ENCODE measurements at places on chromosomes 6 and 20. TPM values are rescaled to one million over a fixed set of nuclear protein-coding genes. Genes with fewer than 3 reads are reported as not detected.
A peak's percentile ranks its signal among the peaks of the same experiment; 100 is the strongest.

- no peak for DNase-seq
- H3K4me1 ChIP-seq = no peaks in the 10 kb centered on the region
- H3K36me3 ChIP-seq = no peaks in the 10 kb centered on the region
These were observed 62.9 kb upstream of the ARG1 start for GRCh38 chr6:131510094-131510493.

- no peak overlapping the region for H3K4me3 ChIP-seq
- DNase-seq = no peak
- H3K27me3 ChIP-seq = no peaks in the 10 kb centered on the region
These were observed 50.2 kb upstream of the HIVEP1 start for GRCh38 chr6:11961923-11962322.

- peaks cover 12% of the 10 kb centered on the region for H3K4me1 ChIP-seq
- no peak overlapping the region for H3K27ac ChIP-seq
- peak overlapping the region; percentile 45 for H3K4me3 ChIP-seq
- H3K27me3 ChIP-seq = peaks cover 16% of the 10 kb centered on the region
- no peak for DNase-seq
These were observed 2.0 kb downstream of the COL9A3 start for GRCh38 chr20:62818592-62819493.

DNA sequence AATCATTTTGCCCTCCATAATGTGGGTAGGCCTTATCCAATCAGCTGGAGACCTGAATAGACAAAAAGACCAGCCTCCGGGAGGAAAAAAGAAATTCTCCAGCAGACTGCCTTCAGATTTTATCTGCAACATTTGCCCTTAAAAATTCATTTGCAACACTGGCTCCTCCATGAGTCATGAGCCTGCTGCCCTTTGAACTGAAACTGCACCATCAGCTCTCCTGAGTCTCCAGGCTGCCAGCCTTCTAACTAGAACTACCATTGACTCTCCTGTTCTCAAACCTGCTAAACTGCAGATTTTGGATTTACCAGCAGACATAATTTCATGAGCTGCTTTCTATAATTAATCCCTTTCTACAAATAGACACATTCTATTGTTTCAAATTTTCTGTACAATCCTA lies 223.9 kb upstream of the THEMIS start:
- no peak for DNase-seq
- H3K27ac ChIP-seq = no peak overlapping the region
- H3K4me1 ChIP-seq = no peaks in the 10 kb centered on the region
- H3K4me3 ChIP-seq = no peak overlapping the region
- H3K36me3 ChIP-seq = peaks cover 8% of the 10 kb centered on the region

GRCh38 chr20:4167261-4168021 lies 152.1 kb upstream of the RNF24 start:
- H3K27ac ChIP-seq = peak overlapping the region; percentile 39
- DNase-seq = no peak
- H3K36me3 ChIP-seq = no peaks in the 10 kb centered on the region

DNA sequence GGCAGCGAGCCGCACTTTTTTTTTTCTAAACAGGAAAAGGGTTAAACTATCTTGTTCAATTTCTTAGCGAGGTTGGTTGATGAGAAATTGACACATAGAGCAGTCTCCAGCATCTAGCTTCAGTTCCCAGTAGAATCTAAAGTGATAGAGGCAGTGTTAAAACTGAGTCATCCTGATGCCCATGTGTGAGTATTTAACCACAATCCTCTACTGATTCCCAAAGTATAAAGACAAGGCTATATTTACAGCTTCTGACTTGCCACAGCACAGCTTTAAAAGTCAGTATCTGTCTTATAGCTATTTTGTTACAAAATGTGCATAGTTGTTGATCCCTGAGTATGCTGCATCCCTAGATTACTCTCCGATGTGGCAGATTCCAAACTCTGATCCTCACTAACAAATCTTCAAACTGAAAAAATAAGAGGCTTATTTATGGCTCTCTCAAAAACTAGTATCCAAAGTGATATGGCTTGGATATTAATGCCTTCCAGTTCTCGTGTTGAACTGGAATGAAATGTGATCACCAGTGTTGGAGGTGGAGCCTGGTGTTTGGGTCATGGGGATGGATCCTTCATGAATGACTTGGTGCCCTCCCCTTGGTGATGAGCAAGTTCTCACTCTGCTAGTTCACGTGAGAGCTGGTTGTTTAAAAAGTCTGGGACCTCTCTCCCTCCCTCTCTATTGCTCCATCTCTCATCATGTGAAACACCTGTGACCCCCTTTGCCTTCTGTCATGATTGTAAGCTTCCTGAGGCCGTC lies 13.1 kb upstream of the POPDC3 start:
- H3K36me3 ChIP-seq = no peaks in the 10 kb centered on the region
- H3K27ac ChIP-seq = no peak overlapping the region
- DNase-seq = no peak

DNA sequence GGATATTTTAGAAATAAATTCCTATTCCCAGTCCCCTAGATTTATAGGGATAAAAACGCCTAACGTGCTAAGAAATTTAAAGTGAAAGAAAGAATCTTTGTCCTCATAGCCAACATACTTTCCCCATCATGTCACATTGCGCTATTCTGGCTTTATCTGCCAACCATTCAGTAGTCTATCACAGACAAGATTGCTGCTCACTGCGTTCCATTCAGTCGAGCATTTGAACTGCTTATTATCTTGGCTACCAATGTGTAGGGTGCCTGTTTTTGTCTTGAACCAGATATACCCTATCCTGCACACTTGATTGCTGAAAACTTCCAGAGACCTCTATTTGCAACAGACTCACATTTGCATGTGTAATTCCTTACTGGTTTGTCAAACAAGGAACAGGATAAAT lies 751.5 kb downstream of the EPHA7 start:
- H3K4me3 ChIP-seq = no peak overlapping the region
- no peak overlapping the region for H3K27ac ChIP-seq
- DNase-seq = no peak
- H3K4me1 ChIP-seq = no peaks in the 10 kb centered on the region
- no peaks in the 10 kb centered on the region for H3K27me3 ChIP-seq
- H3K36me3 ChIP-seq = no peaks in the 10 kb centered on the region

GRCh38 chr20:9241232-9241692 lies 172.4 kb downstream of the PLCB4 start:
- no peak overlapping the region for H3K4me3 ChIP-seq
- peaks cover 21% of the 10 kb centered on the region for H3K4me1 ChIP-seq
- H3K27me3 ChIP-seq = no peaks in the 10 kb centered on the region
- H3K36me3 ChIP-seq = no peaks in the 10 kb centered on the region

- H3K4me3 ChIP-seq = no peak overlapping the region
- no peaks in the 10 kb centered on the region for H3K36me3 ChIP-seq
- no peak overlapping the region for H3K27ac ChIP-seq
- H3K4me1 ChIP-seq = peaks cover 6% of the 10 kb centered on the region
- no peak for DNase-seq
These were observed 58.7 kb upstream of the PRND start for GRCh38 chr20:4663044-4663443.

GRCh38 chr6:110714143-110714542 lies 101.1 kb downstream of the CDK19 start:
- no peaks in the 10 kb centered on the region for H3K4me1 ChIP-seq
- H3K4me3 ChIP-seq = no peak overlapping the region
- H3K27me3 ChIP-seq = no peaks in the 10 kb centered on the region

DNA sequence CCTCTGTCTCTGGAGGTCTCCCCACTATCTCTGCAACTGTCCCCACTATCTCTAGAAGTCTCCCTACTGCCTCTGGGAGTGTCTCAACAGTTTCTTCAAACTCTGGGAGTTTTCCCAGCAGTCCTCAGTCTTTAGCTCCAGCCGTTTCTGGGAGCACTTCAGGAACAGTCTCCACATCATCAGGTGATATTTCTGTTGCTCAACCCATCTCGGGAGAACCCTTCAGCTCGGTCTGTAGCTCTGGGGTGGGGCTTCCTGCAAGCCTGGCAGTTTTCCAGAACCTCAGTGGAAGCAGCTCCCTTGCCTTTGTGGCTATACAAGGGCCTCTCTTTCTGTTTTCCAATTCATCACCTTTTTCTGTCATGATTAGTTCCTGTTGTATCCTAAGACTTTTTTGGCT lies 3.0 kb upstream of the SFTA2 start:
- no peak for DNase-seq
- no peaks in the 10 kb centered on the region for H3K36me3 ChIP-seq
- H3K27ac ChIP-seq = peak overlapping the region; percentile 57

DNA sequence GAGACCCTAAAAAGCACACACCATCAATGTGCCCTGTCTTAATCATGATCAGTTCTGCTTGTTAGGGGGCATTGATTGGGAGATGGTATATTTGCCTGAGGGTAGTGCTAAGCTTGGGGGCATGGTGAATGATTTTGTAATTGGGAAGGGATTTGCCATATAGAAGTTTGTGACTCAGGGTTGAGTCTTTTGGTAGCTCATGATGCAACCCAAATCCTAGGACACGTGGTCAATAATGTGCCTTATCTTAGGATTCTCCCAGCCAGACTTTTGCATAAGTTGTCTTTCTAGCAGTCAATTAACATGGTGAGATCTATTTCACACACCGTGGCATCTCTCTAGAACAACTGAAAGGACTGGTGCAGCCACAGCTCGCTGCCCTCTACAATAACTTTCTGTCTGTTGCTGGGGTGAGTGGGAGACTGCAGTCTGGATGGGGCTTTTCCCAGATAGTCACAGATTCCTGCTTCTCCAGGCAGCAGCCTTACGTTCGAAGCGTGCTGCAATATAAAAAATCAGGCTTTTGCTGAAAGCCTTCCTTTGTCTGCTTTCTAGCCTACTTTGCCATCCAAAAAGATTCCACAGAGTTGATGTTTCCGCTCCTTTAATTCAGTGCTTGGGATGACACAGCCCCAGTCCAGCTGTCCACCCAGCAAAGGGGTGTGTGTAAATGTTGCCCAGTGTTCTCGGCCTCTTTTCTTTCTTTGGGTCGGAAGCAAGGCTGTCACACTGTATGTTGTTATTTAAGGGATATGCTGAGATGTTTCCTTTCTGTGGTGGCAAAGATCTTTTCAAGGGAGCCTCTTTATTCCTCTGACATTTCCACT lies 58.9 kb downstream of the ID4 start:
- no peaks in the 10 kb centered on the region for H3K27me3 ChIP-seq
- peaks cover 13% of the 10 kb centered on the region for H3K4me1 ChIP-seq
- H3K4me3 ChIP-seq = no peak overlapping the region
- DNase-seq = no peak
- no peak overlapping the region for H3K27ac ChIP-seq

DNA sequence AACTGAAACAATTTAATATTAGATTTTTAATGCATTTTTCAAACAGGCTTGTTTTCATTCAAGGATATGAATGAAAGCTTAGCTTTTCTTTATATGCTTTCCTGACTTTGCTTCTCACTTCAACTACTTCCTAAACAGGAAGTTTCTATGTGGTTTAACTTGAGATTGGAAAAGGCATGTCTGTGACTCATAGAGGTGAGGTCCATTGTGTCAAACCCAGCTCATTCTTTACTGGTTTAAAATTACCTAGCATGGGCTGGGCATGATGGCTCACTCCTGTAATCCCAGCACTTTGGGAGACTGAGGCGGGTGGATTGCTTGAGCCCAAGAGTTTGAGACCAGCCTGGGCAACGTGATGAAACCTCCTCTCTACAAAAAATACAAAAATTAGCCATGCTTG lies 34.4 kb downstream of the EFHC1 start:
- no peak for DNase-seq
- no peaks in the 10 kb centered on the region for H3K27me3 ChIP-seq
- H3K36me3 ChIP-seq = peaks cover 20% of the 10 kb centered on the region

DNA sequence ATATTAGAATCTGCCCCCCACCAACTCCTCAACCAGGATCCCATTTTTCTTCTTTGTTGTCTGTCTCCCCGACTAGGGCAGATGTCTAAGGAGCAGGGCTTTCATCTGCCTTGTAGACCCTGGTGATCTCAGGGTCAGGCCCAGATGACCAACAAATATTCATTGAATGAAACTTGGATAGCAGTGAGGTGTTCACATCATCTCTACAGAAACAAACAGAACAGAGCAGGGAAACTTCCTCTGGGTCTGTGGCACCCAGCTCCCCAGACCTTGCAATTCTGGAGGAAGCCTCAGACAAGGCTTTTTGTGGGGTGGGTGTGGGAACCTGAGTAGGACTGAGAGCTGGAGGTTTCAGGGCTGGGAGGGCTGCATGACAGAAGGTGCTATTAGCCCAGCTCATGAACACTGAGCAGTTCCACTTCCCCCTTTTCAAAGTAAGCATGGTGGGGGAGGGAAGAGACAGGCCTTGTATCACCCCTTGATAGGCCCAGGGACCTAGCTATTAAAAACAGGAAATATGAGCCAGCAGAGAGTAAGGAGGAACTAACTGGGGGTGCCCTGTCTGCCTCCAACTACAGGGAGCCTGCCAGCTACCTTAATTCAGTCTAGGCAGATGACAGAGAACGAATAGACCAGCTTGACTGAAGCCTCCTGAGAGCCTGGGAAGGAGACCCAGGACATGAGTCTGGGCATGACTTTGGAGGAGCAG lies 37.3 kb upstream of the TOP1 start:
- no peak overlapping the region for H3K27ac ChIP-seq
- no peaks in the 10 kb centered on the region for H3K36me3 ChIP-seq
- peaks cover 13% of the 10 kb centered on the region for H3K4me1 ChIP-seq
- H3K4me3 ChIP-seq = no peak overlapping the region
- no peak for DNase-seq

DNA sequence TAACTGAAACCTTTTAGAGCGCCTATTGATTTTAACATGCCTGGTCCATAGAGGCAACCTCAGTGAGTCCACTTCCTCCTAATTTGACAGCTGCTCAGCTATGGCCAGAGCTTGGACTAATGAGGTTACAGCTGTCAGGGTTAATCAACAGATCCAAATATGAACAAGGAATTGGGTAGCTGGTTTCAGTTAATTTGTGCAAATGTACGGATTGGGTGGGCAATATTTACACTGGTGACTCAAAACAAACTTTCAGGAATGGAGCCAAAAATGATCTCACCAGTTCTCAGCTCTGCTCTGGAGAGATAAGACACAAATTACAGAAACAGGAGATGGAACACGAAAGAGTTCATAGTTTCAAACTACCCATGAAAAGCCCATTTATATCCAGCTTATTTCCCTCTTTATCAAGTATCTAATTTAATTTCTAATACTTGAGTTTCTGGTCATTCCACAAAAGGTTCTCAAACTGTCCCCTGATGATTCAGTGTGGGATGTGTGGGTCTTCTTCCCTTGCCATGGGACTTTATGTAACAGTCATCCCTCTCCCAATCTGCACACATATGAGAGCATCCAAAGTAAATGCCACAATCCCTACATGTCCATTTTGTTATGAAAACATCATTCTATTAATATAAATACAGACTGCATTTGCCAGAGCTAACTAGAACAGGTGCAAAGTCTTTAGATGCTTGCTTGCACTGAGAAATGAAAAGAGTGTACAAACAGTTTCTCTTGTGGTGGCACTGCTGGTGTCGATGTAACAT lies 149.9 kb downstream of the RPS12 start:
- peaks cover 16% of the 10 kb centered on the region for H3K4me1 ChIP-seq
- H3K36me3 ChIP-seq = no peaks in the 10 kb centered on the region
- no peak overlapping the region for H3K27ac ChIP-seq
- H3K27me3 ChIP-seq = peaks cover 4% of the 10 kb centered on the region
- no peak for DNase-seq

GRCh38 chr6:31733734-31734133 lies 2.6 kb downstream of the CLIC1 start:
- no peaks in the 10 kb centered on the region for H3K27me3 ChIP-seq
- H3K36me3 ChIP-seq = peaks cover 29% of the 10 kb centered on the region
- DNase-seq = no peak
- peaks cover 39% of the 10 kb centered on the region for H3K4me1 ChIP-seq
- peak overlapping the region; percentile 98 for H3K4me3 ChIP-seq

Gene FAM209A
- total RNA-seq = 0.52 TPM

Gene UST
- total RNA-seq = 9.7 TPM

Gene HS3ST5
- 3.6 TPM for total RNA-seq

Gene RIPOR3
- 5.1 TPM for total RNA-seq

Gene FOXS1
- not detected for total RNA-seq

Gene COL11A2
- total RNA-seq = 11.9 TPM

Gene MOXD1
- total RNA-seq = 3.7 TPM

Gene THBS2
- total RNA-seq = 4.2 TPM

Gene PDE7B
- 5.1 TPM for total RNA-seq
